ENCODE measurements at places on chromosomes 12 and 14.

DNA sequence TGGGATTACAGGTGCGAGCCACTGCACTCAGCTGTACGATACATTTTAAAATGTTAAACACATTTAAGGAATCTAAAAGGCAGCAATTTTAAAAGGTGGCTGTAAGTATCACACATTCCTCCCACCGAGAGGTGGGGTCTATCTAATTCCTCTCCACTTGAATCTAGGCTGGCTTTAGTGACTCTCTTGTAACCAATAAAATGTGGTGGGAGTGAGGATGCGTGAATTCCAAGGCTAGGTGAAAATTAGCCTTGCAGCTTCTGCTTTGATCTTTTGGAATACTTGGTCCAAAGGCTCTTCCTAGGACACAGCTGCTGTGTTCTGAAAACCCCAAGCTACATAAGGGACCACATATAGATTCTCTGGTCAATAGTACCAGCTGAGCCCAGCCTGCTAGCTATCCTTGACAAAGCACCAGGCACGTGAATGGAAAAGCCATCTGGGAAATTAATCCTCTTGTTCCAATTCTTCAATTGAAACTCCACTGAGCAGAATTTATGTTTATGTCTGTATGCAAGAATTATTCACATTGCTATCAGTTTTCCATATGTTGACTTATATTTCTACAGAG is 8.8 kb upstream of the GPRC5D start:
- no peak for DNase-seq

DNA sequence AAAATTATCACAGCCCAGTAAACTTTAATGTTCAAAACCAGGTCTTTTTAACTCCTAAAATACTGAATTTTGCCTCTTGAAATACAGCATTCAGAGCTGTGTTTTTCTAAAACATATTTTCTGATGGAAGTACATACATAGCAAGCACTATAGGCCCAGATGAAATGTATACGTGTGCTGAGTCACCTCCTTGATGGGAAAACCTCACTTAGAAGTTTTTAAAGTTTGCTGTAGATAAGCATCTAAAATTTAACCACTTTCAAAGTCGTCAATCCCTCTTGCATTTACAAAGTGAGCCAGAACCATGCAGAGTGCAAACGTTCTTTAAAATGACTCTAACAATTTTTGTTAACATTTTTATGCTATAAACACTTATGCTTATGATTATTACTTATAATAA is 618.8 kb downstream of the RPS29 start:
- no peak for DNase-seq

DNA sequence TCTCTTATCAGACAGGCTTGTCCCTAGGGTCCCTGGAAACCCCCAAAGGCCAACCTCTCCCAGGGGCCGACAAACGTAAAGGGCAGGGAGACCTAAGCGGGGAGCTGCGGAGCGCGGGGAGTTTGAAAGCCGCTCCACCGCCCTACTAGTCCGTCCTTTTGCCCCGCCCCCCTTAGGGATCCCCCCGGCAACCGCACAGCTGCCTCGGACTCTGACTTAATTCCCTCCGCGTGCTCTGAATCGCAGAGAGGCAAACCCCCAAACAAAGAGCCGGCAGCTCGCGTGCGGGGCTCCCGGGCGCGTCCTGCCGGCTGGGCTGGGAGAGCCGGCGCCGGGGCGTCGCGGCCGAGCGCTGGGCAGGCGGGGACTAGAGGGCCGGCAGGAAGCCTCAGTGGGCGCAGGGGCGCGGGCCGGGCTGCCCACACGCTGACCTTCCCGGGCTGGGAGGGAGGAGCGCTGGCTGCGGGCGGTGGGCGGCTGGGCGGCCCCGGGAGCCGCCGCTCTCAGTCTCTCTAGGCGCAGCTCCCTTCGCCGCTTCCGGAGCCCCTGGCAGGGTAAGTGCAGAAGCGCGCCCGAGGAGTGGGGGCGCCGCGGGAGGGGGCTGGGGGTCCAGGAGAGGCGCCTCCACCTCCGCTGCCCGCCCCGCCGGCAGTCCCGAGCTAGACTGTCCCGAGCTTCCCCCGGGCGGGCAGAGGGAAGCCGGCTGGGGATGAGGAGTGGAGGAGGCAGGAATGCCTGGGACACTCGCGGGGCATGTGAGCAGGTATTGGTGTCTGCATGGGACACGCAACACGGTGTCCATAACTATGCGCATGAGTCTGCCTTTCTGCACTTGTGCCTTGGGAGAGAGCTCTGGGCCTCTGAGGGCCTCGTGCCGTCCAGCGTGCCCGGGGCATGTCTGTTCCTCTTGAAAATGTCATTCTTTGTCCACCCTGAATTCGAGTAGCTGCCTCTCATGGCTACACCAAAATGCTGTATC is at the start of gene TSPAN11:
Gene TSPAN11, plus strand, starts transcription at position 506 of the 979 bp plus-strand sequence. CDS start 27,244 bp downstream, outside the sequence.
- no peak for DNase-seq

DNA sequence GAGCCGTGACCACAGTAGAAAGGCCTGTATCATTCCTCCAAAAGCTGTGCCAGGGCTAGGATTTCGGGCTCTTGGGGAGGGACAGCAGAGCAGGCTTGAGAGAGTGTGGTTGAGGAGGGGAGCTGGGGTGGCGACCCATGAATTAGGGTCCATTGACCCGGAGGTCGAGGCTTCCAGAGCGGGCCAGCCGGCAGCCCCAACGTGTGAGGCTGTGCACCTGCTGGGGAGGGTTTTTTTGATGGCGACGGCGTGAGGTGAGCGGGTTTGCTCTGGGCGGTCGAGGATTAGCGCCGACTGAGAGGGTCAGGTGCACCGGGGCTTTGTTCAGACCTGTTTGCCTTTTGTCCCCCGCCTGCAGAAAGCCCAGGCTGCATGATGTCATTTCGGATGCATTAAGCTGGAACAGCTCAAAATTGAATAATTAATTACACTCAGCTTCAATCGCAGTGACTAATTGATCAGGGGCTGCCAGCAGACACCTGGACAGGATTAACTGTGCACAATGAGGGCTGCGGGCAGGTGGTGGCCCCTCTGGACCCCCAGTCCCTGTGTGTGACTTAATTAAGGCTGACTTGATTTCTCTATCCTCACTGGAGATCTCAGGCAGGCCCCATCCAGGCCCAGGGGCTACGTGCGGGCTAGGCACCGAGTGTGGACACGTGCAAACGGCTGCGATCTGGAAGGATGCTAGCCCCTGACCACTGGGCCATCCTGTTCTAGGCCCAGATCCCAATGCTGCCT is 42.1 kb upstream of the MEG3 start:
- DNase-seq: no peak

DNA sequence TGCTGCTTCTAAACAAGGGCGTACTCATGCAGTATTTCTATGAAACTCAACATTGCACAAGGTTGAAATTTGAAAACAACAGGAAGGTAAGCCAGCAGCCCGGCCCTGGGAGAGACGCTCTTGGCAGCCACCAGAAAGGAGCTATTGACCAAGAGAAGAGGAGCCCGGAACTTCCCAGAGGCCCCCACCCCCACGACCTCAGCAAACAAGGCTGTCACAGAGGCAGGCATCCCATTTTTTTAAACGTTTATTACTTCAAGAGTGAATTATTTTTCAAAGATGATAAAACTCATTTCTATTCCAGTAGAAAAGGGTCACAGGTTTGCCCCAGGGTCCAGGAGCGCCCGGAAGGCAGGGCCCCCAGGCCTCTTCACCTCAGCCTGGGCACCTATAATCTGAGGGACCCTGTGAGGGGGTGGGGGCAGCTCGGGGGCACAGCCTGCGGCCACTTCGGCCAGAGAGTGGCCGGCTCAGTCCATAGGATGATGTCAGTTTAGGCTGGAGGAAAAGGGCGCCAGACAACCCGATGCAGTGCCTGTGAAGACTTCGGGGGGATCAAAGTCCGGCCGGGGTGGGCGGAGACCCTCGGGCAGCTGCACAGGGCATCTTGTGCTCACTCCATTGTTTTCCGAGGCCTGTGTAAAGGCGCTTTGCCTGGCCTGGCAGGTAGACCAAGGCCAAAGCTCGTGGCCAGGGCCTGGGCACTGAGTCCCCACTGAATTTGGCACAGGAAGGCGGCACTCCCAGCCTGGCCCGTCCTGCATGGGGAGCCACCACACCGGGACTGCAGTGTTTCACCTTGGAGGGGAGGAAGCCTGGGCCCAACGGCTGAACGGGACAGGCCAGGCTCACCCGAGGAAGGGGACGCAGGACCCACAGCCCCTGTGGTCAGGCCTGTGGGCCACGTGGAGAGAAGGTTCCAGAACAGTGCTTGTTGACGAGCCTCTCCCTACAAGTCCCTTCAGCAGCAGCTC is 86.0 kb downstream of the SCARB1 start:
- DNase-seq: no peak
